Stimulated activated CD8-positive, alpha-beta memory T cell treated with anti-CD3 and anti-CD28 coated beads, Interleukin-15, amount 100 ng/mL, for 1 hour (primary cell): ENCODE measurements at places on chromosomes 13 and 19.

GRCh38 chr13:63409791-63410351, 1994.2 kb upstream of the PCDH20 start:
- DNase-seq: no peak

- DNase-seq: no peak
Observed at GRCh38 chr13:111914241-111915103, 152.5 kb upstream of the SOX1 start.

DNA sequence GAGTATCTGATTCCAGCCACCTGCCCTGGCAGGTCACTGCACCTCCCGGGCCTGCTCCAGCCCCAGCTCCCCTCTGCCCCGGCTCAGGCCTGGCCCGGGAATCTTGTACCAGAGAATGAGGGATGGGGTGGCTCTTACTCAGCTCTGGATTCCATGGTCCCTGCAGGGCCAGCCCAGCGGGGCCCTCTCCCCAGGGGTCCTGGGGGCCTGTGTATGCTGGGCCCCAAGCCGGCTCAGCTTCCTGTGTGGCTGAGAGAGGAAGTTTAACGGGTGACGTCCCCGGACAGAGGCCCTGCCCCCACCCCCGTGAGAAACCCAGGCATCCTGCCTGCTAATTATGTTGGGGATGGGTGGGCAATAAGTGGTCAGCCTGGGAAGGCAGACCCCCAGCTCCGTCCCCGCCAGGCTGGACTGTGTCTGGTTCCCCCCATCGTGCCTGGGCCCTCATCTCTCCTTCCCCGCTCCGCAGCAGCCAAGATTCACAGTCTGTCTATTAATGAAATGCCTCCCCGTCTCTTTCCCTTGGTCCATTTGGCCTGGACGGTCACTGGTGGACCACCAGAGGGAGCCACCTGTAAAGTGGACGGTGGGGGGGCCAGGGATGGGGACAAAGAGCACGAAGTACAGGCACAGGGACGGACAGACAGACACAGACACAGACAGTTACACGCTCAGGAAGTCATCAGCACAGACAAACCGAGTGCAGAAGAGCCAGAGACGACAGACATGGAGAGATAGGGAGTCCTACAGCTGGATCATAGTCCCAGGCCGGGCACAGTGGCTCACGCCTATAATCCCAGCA, at the start of gene DENND1C:
Gene DENND1C (minus strand): TSS at position 247 of the 802 bp plus-strand sequence. CDS start 92 bp downstream, at position 155.
- peak; percentile 36 for DNase-seq

DNA sequence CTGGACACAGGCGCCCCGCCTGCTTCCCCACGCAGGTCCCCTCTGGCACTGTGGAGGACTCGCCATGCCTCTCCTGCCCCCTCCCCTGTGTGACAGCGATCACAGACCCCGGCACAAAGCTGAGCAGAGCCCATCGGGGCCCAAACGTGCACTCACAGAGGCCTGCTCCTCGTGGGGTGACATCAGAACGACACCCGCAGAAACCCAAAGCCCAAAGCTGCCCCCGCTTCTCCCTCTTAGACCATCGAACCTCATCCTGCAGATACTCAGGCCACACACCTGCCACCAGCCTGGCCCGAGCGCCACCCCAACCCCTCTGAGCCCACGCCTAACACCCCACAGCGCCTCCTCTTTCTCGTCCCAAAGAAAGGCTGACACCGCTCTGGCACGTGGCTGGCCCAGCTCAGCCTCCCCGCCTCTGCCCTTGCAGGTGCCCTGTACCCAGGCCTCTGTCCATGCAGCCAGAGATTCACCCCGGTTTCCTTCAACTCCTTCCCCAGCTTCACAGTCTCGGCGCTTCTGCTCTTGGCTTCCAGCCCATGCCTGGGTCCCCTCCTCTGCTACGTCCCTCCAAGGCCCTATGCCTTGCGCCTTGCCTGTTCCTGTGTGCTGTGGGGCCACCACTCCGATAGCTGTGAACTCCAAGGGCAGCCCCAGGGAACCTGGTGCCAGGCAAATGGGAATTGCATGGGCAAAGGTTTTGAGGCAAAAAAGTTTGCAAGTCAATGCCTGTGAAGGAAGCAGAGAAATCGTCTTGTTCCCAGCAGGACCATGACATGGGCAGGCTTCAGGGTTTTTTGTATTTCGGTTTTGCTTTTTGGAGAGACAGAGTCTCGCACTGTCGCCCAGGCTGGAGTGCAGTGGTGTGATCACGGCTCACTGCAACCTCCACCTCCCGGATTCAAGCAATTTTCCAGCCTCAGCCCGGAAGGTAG, 831 bp upstream of the CBARP start:
- no peak for DNase-seq

DNA sequence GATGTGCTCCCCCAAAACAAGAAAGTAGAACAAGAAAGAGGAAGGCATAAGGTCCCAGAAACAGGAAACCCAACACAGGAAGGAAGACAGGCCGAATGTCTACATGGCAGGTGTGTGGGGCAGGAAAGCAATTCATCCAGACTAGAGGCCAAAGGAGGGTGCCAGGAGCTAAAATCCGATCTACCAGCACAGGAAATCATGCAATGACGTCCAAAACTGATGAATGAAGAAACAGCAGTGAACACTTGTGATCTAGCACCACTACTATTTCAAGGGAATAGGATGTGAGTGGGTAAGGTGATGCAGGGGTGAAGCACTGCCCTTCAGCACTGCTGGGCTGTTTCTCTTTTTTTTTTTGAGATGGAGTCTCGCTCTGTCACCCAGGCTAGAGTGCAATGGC, 59.1 kb downstream of the DOCK9 start:
- no peak for DNase-seq

DNA sequence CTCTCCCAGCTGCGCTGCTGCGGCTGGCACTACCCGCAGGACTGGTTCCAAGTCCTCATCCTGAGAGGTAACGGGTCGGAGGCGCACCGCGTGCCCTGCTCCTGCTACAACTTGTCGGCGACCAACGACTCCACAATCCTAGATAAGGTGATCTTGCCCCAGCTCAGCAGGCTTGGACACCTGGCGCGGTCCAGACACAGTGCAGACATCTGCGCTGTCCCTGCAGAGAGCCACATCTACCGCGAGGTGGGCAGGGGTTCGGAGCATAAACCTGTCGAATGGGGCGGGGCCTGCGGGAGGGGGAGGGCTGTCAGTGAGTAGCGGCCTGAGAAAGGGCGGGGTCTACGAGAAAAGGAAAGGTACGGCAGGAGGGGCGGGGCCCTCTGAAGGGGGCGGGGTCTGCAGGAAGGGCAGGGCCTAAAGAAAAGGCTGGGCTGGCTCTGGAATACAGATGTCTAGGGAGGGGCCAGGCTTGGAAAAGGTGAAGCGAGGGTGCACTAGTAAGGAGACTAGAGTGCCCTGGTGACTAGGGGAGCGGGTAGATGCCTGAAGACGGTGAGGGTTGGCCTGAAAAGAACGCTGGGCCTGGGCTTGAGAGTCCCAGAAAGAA, 3.6 kb downstream of the CD37 start:
- DNase-seq: no peak

DNA sequence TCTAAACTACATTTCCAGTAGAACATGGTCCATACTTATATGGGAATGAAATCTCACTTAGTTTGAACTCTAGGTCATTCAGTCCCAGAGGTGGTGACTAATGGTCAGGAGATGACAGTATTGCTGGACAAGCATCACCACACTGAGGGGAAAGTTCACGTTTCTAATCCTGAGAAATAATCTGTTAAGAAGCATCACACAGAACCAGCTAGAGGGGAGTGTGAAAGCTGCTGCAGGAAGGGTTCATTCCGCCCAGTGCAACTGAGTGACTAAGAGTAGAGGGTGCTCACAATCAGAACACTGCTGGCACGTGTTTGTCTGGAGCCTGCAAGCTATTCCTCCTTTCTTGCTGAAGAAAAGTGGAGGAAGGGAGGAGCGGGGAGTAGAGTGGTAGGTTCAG, 2.7 kb downstream of the COL4A1 start:
- DNase-seq: no peak

DNA sequence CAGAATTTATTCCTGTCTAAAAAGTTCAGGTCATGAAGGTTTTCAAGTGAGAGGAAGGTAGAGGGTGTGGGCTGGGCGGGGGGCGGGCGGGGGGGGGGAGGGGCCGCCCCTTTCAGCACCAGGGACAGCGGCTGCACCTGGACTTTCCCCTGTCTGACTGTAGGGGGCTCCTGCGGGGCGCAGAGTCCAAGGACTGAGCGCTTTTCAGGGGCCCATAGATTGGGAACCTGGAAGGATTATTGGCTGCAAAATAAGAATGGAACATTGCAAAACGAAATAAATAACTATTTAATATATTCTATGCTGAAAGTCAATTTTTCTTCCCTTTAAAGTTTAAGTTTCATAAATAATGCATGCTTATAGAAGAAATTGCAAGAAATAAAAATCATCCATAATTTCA, 8.9 kb upstream of the CYP4F3 start:
- DNase-seq: no peak

GRCh38 chr19:15268192-15268927, 36.1 kb upstream of the EPHX3 start:
- no peak for DNase-seq

DNA sequence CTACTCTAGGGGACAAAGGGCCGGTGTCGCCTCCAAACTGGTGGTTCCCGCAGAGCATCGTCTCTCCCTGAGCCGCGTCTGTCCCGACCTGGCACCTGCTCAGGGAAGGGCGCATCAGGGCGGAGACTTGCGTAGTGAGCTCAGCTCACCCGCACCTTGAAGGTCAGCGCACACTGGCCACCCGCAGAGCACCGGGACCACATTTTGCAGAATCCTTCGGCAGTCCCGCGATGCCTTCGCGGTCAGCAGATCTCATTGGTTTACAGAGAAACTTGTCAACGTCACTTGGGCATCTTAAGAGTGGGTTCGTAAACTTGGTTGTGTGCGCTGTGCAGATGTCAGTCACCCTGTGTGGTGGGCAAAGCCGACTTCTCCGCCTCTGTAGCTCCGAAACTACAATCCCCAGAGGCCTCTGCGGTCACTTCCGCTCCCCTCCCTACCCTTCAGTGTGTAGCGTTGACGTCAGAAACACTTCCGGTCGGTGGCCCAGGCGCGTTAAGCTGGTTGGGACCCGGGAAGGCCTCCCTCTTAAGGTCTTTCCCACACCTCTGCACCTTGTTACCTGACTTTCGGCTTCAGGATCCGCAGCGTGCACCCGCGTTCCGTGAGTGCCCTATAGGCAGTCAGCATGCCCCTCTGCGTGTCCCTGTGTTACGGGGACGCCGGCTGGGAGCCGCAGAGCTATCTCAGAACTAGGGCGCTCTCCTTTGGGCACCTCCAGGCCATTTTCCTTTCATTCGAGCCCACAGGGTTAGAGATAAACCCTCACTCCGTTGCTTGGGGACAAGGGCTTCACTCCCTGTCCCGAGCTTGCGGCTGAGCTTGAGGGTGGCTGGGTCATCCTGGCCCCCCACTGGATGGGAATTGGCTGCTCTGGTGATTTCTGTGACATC, 36.5 kb upstream of the ZNF527 start:
- DNase-seq: peak; percentile 76

- DNase-seq: no peak
Observed at GRCh38 chr13:51605698-51606097, 21.4 kb downstream of the WDFY2 start.

GRCh38 chr19:40513741-40514315, 47.0 kb downstream of the SPTBN4 start:
- no peak for DNase-seq

- no peak for DNase-seq
Observed at GRCh38 chr19:48656840-48657474, 11.0 kb upstream of the CA11 start.

DNA sequence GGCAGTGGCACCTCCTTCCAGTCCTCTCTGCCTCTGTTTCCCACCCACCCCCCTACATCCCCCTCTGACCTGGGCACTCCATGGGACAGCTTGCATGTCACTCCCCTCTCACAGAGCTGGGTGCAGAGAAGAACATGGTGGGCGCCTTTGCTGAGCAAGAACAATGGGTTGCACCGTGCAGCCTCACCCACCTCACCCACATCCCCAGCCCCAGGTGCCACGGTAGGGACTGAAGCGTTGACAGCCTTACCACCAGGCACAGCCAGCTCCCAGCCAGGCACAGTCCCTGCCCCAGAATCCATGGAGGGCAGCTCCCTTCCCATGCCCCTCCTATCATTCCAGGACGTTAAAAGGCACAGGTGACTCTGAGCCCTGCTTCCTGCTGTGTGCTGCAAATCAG, 93.1 kb upstream of the VSTM2B start:
- no peak for DNase-seq

- DNase-seq: no peak
Observed at GRCh38 chr19:33841685-33842084, 45.0 kb downstream of the KCTD15 start.

GRCh38 chr13:30857018-30857417, 49.1 kb upstream of the MEDAG start:
- DNase-seq: no peak

GRCh38 chr19:32372726-32373517, 27.5 kb downstream of the ZNF507 start:
- no peak for DNase-seq

DNA sequence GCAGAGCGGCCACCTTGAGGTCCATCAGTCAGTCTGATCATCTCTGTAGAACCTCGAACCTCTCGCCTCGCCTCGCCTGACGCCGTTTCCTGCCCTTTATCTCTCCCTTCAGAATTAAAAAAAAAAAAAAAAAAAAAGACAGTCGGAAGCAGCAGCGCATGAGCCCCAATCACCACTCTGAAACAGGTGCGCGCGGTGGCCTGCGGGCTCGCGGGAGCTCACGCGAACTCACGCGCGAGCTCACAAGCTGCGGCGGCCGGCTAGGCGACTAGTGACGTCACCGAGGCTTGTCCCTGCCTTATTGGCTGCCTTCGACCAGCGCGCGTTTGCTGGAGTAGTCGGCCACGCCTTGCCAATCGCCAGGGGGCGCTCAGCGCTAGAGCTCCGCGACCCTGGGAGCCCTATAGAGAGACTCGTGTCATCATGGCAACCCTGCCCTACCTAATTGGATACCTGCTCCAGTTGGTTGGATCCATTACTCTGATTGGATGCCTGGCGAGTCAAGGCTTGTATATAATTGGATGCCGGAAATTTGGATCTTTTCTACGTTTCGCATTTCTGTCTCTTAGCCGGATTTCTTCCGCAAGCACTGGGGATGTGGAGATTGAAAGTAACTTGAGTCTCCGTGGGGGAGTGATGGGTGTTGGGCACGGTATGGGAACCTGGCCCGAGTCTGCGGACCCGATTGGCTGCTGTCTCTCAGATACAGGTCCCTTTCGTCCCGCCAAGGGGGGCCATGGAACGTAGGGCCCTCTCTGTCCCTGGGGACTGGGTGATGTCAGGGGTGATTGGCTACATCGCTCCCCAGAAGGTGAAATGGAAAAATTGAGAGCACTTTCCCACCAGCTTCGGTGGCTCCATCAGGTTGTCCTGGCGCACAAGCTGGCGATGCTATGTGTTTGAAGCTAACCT, 31.6 kb downstream of the SYT3 start:
- DNase-seq: peak; percentile 38

GRCh38 chr19:13875824-13876223, 1.1 kb upstream of the NANOS3 start:
- DNase-seq: no peak
